ENCODE measurements at places on chromosomes 11 and 22.

DNA sequence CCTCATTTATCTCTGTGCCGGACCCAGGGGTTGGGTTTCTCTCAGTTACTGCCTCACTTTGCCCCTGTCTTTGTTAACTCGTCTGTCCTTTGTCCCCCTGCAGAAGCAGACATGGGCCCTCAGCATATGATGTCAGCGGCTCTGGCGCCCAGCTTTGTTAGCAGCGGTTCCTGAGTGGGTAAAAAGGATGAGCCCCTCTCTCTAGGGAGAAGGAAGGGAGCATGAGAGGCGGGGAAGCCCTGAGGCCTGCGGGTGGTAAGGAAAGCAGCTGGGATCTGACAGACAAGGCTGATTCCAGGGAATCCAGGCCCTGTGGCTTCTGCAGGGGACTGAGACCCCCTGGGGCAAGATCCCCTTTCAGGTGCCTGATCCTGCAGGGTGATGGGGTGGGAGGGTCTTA, 51.7 kb downstream of the MCM5 start:
- no peak for DNase-seq

DNA sequence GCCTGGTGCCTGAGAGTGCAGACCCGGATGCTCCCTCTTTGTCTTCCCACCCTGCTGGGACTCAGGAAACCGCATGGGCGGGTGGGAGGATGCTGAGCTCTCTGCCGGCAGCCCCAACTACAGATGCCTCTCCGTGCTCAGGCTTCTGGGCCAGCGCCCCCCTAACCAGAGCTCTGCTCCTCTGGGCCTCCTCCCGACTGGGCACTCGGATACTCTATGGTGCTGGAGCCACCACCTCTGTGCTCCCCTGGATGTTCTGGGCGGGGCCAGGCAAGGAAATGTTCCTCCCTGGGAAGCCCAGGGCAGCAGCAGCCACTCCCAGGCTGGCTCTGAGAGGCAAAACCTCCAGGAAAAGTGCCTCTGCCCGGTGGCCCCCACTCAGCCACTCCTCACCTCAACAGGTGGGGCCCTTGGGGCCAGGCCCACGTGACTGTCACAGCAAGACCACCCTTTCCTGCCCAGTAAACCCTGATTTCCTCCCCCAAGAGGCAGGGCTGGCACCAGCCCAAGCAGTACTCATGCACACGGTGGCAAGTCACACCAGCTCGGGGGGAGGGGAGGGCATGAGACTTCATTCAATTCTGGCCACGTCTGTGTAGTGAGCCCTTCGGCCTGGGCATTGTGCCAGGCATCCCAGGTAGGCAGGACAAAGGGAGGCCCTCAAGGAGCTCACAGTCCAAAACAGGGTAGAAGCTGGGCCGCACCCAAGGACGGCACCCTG, 54.7 kb upstream of the TCF20 start:
- DNase-seq: no peak

DNA sequence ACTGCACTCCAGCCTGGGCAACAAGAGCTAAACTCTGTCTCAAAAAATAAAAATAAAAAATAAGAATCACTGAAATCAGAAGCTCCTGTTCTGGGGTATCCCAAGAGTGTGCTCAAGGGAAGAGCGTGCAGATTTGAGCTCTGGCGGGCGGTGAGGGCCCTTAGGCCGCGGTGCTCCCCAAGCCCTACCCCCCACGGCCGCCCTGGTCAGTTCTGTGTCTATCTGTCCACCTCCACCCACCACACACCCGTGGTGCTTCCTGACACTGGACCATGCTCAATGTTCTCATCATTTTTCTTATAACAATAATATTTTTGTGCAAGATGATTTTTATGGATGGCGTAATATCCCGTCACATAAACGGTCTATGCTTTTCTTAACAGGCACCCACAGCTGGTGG, 71.1 kb downstream of the RTL6 start:
- no peak for DNase-seq

- DNase-seq: no peak
Measured at GRCh38 chr11:32256466-32256865, 165.6 kb downstream of the RCN1 start.

GRCh38 chr11:130308886-130309285, 5.8 kb downstream of the ZBTB44 start:
- no peak for DNase-seq

GRCh38 chr11:70255477-70256116, 14.9 kb upstream of the PPFIA1 start:
- no peak for DNase-seq

DNA sequence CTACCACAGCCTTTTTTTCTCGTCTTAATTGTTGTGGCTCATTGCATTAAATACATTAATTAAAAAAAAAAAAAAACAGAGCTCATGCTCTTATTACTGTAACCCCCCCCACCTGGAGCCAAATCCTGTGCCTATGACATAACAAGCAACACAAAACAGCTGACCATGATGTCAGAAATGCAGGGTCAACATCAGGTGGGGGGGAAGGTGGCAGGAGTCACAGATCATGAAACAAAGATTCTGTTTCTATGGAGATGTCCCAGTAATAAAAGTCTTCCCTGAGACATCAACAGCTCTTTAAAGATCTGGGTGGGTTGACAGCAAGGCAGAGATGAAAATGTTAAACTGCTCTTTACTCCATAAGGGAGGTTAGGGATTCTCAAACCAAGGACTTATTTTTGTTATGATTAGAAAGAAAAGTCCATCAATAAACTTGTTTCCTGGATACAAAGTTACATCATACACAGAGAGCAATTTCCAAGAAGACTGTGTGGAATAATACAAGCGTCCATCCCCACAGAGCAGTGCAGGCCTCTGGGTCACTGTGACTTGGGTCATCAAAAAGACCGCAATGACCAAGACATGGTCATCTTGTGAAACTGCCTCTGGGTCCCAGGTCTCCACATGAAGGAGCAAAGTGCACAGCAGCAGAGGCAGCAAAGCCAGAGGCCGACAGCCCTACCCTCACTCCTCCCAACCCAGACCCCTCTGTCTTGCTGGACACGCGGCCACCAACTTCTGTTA, 42.7 kb upstream of the CYP2D6 start:
- no peak for DNase-seq

- no peak for DNase-seq
Measured at GRCh38 chr11:78699609-78700135, 125.0 kb upstream of the NARS2 start.

DNA sequence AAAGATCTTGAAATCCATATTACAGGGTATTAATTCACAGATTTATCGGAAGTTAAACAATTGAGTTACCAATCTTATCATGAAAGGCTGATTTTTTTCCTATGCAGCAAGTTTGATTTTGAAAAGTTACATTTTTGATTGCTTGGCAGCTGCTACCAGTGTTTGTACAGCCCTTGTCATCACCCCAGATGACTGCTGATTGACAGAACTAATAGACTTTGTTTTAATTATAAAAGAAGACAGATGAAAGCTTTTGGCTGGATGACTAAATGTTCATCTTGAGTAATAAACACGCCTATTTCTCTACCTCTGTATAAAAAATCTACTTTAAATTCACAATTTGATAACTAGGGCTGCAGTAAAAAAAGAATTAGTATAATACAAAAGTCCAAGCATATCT, 259.7 kb downstream of the TTC28 start:
- no peak for DNase-seq

GRCh38 chr22:25827415-25827814, 85.4 kb downstream of the MYO18B start:
- DNase-seq: no peak

GRCh38 chr11:26191193-26191592, 140.7 kb upstream of the ANO3 start:
- no peak for DNase-seq

DNA sequence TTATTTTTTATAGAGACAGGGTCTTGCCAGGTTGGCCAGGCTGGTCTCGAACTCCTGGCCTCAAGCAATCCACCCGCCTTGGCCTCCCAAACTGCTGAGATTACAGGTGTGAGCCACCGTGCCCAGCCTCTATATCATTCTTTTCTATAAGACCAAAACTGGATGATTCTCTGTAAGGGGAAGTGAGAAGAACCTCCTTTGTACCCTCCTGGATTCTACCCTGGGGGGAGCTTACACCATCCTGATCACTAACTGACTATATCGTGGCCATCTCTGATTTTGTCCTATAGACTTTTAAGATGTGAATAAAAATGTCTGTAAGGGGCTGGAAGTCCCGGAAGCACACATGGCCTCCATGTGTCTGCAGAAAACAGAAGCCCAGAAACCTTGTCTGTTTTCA, 9.1 kb downstream of the PIWIL4 start:
- no peak for DNase-seq

DNA sequence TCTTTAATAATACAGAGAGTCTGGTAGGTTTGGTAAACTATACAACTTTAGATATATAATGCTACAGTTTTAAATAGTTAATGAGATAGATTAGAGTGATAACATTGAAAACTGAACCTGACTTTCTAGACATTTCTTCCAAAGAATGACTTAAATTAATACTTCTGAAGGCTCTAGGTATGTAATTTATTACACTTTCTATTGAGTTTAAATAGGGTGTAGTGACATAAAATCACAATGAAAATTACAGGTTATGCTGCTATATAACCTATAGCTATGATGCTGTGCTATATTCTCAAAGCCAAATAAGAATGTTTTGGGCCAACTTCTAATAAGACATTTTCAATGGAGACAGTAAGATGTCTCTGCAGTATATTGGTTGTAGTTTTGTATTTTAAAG, 7.7 kb downstream of the HIPK3 start:
- DNase-seq: no peak

DNA sequence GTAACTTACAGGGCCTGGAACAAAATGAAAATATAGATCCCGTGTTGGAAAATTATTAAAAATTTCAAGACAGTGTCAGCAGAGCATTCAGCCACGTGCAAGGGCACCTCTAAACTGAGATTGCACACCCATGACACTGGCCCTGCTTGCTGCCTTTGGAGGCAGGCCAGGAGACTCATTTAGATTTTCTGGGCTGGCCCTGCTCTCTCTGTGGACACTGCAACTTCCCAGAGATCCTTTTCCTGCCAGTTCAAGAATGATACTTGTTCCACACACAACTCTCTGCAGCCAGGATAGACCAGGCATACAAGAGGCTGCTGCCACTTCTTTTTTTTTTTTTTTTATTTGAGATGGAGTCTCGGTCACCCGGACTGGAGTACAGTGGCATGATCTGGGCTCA, 56.7 kb upstream of the PTPRJ start:
- no peak for DNase-seq

- DNase-seq: no peak
Measured at GRCh38 chr22:42275970-42276369, 5.5 kb upstream of the TCF20 start.

- no peak for DNase-seq
Measured at GRCh38 chr11:64230985-64231365, 627 bp downstream of the DNAJC4 start.

DNA sequence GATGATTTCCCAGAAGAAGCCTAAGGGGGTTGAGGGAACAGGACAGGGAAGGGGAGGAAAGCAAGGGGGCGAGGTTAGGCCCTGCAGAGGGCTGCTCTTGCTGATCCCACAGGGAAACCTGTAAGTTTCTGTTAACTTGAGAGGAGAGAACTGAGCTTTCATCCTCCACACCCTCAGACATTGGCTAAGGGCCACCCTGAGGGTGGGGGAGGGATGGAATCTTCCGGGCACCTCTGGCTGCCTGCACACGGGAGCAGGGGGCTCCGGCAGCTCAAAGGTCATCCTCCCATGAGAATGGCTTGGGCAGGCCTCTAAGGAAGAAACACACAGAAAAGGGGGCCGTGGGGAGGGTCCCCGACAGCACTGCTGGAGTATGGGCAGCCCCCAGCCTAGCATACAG, 108.1 kb downstream of the TSPAN18 start:
- no peak for DNase-seq

DNA sequence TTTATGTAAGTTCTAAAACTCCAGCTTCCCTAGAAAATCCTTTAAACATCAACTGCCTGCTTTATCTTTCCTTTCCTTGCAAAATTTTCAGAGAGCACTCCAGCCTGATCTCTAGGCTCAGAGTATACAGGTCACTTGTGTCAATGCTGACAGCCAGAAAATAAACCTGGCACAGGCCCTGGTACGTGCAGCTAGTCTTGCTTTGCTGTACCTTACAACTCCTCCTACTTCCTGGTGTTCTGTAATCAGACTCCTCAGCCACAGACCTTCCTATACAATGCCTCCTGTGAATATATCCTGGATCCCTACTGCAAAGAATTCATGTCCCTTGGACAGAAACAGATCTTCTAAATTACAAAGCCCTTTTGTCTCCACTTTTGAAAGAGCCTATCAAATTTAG, 24.2 kb upstream of the TMEM123 start:
- peak; percentile 59 for DNase-seq

DNA sequence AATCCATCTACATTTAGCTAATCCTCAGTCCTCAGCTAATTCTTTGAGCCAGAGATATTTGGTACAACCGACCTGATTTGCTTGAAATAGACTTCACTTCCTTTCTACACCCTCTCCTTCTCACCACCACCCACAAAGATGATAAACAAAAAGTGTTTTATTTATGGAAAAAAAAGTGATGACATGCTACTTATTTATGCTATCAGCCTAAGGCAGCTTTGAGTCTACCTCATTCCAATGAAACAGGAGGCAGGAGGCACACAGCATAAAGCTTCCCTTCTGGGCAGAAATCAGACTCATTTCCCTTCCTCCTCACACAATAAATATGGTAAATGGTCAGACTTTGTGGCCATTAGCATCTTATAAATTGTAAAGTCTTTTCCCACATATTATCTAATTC, 325.7 kb downstream of the SOX6 start:
- no peak for DNase-seq

DNA sequence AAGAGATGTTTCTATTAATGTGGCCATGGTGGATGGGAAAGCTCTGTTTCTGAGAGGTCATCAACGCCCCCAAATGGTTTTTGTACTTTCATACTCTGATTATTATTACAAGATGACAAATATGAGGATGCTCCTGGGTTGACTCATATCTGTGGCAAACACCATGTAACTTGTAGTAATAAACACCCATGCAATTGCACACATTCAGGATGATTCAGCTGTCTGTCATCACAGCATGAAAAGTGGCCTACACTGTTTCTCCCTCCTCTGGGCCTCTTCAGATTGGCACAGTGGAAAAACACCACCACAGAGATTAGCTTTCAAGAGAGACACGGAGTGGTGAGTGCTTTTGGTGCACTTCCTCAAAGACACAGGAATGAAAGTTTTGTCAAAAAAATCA, 85.4 kb downstream of the MTNR1B start:
- DNase-seq: peak; percentile 14

DNA sequence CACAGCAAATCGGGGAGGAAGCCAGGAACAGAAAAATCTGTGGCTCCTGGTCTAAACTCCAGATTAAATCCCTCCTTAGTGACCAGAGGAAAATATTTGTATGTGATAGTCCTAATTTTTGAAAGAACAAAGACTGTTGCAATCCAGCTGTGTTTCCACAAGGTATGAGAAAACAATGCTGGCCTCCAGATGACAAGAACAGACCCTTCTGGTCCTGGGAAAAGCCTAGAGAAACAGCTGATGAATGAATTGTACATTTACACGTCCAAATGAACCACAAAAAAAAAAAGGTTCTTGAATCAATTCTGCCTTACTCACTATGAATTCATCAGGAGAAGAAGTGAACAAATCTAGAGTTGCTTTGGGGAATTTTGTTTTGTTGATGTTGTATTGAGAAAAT, 63.7 kb downstream of the ETS1 start:
- no peak for DNase-seq

GRCh38 chr11:81990659-81991443, 742.8 kb downstream of the FAM181B start:
- no peak for DNase-seq

Measured in activated CD4-positive, alpha-beta T cell treated with anti-CD3 and anti-CD28 coated beads, Interleukin-2, amount 50 U/mL, for 48 hours (primary cell).